ENCODE measurements at places on chromosomes 4 and X. TPM values are rescaled to one million over a fixed set of nuclear protein-coding genes. Genes with fewer than 3 reads are reported as not detected.

The FBXL5 gene
- 29.9 TPM for total RNA-seq

The RS1 gene
- not detected for total RNA-seq

The HEPH gene
- total RNA-seq: not detected

The COX7B2 gene
- total RNA-seq: not detected

The HS3ST1 gene
- total RNA-seq: 0.59 TPM

The MAP9 gene
- total RNA-seq: 4.2 TPM

The CT45A3 gene
- total RNA-seq: not detected

The FAM156B gene
- total RNA-seq: 18.4 TPM

Data from A549 treated with Mapracorat at 1 μM for 4 hours (cell line).